ENCODE measurements at places on chromosomes 12 and 14.
A peak's percentile ranks its signal among the peaks of the same experiment; 100 is the strongest.

- DNase-seq = peak; percentile 53
Observed at GRCh38 chr12:12645485-12645884, 33.8 kb downstream of the CREBL2 start.

DNA sequence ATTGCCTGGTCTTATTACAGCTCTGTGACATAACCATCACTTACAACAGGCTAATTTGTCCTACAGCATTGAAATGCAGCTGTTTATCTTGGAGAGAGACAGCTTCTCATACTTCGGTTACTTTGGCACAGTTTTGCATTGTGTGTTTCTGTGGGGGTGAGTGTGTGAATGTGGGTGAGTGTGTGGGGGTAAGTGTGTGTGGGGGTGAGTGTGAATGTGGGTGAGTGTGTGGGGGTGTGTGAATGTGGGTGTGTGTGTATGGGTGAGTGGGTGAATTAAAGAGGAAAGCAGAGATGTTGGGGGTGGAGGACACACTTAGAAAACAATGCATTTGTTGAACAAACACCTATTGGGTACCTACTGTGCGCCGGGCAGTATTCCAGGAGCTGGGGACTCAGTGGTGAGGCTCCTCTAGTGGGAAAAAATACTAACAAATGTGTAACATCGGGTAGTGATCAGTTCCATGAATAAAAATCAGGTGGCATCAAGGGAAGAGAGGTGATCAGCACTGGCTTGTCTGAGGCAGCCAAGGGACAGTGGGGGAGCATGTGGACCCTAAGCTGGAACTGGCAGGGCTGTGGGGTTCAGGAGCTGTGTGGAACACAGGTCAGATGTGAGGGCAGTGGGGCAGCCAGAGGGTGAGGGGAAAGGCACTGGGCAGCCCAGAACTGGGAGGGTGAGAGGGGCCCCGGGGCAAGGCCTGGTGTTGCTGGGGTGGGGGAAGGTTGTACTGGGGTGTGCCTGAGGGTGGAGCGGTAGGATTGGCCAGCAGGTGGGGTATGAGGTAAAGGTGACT, 44.1 kb upstream of the AMN start:
- no peak for DNase-seq

DNA sequence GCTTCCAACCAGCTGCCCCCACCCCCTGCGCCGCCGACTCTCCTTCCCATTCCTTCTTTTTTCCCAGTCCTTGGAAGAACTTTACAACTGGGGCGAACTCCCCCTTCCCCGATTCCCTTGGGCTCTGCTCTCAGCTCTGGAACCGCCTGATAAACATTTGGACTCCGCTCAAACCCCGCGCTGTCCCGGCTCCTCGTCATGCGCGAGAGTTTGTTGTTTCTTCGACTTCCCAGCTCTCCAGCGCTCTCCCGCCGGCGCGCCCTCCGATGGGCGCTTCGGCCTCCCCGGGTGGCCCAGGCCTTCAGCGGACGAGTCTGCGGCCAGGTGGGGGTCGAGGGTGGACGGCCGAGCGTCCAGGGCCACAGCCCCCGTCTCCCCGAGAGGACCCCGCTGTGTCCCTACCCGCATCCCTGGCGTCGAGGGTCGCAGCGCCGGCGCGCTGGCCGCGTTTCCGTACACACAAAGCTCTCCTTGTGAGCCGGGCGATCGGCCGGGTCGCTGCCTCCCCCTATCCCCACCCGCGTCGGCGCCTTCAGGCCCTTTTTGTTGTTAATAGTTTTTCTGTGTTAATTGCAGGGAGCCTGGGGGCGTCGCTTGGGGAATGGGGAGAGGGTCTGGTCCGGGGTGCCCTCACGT, 847 bp downstream of the MMP14 start:
- DNase-seq = peak; percentile 71

DNA sequence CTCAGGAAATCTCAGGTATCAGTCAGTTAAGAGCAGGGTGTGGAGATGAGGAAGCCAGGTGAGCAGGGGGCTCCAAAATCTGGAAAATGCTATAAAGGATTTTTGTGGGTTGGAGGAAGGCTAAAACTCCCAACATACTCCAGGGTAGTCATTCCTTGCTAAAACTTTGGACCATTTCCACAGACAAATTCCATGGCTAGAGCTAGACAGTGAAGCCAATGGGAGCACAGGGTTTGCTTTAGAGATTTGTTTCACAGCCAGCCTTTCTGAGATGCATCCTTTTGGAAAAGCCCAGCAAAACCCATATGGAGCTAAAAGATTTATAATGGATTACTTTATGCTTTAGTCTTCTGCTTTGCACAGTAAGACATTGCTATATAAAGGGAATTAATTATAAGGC, 146.5 kb downstream of the SAMD4A start:
- no peak for DNase-seq

- peak; percentile 79 for DNase-seq
Observed at GRCh38 chr14:51957950-51958349, 31.4 kb upstream of the RTRAF start.

- DNase-seq = no peak
Observed at GRCh38 chr12:71130521-71131069, 27.2 kb downstream of the TSPAN8 start.

- peak; percentile 72 for DNase-seq
Observed at GRCh38 chr14:64845878-64846277, 33.8 kb downstream of the SPTB start.

DNA sequence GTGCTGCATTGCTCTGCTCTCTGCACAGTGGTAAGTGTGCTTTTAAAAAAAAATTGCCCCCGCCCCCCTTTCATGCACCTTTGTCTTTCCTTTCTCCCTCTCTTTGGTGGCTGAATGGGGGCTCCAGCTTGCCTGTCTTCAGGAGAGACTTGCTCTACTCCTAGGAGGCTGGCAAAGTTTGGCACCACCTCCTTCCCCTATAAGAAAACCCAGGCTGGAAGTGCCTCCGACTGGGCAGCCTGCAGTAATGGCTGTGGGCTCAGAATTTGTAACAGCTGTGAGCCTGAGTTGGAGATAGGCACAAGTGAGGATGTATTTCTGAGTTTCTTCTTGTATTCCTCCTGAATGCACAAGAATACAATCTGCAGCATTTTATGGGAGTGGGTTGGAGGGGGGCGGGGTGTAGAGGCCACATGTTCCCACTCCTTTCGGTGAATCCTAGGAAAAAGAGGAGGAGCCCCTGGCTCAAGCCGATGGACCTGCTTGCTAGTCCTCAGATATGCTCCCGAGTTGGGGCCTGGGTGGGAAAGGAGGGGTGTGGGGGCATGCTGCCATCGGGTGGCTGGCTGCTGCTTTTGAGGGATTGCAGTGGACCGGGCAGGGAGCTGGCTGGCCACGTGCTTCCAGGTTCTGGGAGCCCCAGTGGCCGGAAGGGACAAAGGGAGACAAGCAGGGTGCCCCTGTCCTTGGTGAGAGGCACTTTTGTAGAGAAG, 124.3 kb downstream of the TSPAN9 start:
- DNase-seq = no peak

- DNase-seq = peak; percentile 81
Observed at GRCh38 chr12:124898200-124898922, 16.1 kb downstream of the UBC start.

Measured in M059J (cell line).